Fibroblast of the aortic adventitia (primary cell): ENCODE measurements at places on chromosomes 1 and 21. TPM values are rescaled to one million over a fixed set of nuclear protein-coding genes. Genes with fewer than 3 reads are reported as not detected.

GRCh38 chr1:44359234-44359935, 4.3 kb upstream of the ERI3 start:
- no peak for DNase-seq

CSMD2 gene
- total RNA-seq = 0.82 and 6.6 TPM in 2 replicates

DNA sequence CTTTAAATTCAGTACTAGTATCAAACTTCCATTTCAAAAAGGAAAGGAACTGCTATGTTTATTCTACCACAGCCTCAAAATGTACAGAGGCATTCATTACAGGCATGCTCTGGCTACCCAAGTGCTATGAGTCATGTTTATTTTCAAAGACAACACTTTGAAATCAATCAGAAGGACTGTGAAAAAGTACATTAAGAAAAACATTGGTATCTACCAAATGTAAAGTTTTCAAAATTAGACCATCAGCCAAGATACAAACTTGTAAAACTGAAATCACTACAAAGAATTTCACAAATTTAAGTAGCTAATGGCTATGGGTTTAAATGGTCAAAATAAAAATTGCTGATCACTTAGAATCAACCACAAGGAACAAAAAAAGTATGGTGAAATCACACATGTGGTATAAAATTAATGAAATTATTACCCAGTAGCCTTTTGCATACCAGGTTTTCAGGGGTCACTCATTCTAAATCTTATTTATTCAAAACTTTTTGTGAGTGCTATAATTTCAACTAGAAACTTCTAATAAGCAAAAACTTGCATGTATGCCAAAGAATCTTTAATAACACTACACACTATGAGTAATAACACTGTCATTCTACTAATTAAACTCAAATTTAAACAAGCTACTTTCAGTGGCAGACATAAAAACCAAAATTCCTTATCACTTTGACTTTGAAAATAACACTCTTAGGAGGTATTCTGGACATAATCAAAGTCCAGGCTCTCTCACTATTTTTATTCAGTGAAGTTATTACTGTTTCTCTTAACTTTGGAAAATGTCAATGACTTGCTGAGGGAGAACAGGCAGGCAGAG, 49.2 kb downstream of the ENAH start:
- DNase-seq = peak; percentile 58

GRCh38 chr21:45203983-45204382, 83.7 kb downstream of the POFUT2 start:
- DNase-seq = no peak

DNA sequence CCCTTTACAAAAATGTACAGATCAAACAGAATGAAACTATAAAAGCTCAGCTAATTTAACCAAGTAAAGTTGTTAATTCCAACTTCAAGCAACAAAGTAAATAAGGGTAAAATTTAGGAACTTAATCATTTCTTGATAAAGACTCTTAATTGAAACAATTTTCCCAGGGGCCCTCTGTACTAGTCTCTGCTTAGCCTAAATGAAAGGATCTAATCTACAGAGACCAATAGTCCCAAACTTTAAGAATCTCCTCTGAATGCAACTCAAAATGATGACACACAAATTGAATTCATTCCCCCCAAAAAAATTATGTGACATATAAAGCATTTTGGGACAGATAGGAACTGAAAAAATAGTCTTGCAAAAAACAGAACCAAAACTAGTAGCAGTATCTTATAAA, 16.6 kb downstream of the EYA3 start:
- DNase-seq = no peak

RGS13 gene
- total RNA-seq = not detected in 2 replicates

KANK4 gene
- 0.09 and 0.16 TPM in 2 replicates for total RNA-seq

PUSL1 gene
- 21.3 and 25.9 TPM in 2 replicates for total RNA-seq

DNA sequence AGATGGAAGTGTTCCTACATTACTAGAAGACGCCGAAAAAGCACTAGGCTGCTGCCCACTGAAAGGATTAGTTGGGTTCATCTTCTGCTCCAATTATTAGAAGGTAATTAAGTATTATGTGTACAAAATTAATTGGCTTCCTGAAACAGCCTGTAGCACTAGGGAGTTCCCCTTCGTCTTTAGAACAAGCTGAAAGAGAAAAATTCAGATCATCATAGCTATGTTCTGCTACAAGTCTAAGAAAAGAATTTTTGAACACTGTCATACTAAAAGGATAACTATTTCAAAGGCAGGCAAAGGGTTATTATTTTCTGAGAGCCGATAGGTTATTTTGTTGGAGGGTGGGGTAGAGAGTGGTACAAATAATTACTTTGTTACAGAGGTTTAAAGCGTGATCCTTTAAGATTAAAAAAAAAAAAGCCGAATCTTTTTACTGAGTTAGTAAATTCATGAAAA, at the start of gene MCM3AP:
Gene MCM3AP, minus strand, starts transcription at position 406 of the 456 bp plus-strand sequence. Its CDS starts 325 bp downstream, at position 81.
- DNase-seq = no peak

- no peak for DNase-seq
Measured at GRCh38 chr1:82600314-82600713, 799.6 kb downstream of the ADGRL2 start.

GRCh38 chr21:15870819-15871218, 141.0 kb downstream of the USP25 start:
- no peak for DNase-seq

GRCh38 chr21:36552434-36552785, 72.5 kb upstream of the CLDN14 start:
- no peak for DNase-seq

GRCh38 chr1:215082532-215083382, at the start of gene KCNK2:
Gene KCNK2, plus strand, starts transcription at chr1:215082737. Its CDS starts 649 bp downstream, at chr1:215083386.
- DNase-seq = peak; percentile 49

GRCh38 chr1:184385865-184386311, 941 bp upstream of the C1orf21 start:
- no peak for DNase-seq

GUCA2A gene
- not detected in 2 replicates for total RNA-seq
